Endothelial cell of umbilical vein (primary cell): ENCODE measurements at places on chromosomes 5 and 9. TPM values are rescaled to one million over a fixed set of nuclear protein-coding genes. Genes with fewer than 3 reads are reported as not detected.

SLC4A9 gene
- not detected in 2 replicates for polyA plus RNA-seq

SLC6A7 gene
- polyA plus RNA-seq: not detected in 2 replicates

TMEM252 gene
- polyA plus RNA-seq: not detected in 2 replicates

N4BP3 gene
- 11.8 and 12.5 TPM in 2 replicates for polyA plus RNA-seq

IGFBPL1 gene
- polyA plus RNA-seq: 0.16 TPM in 1 of 2 replicates, not detected in the other

IL5 gene
- not detected in 2 replicates for polyA plus RNA-seq

PCDHA10 gene
- 0.11 and 0.13 TPM in 2 replicates for polyA plus RNA-seq

LHX3 gene
- not detected in 2 replicates for polyA plus RNA-seq

FIBCD1 gene
- polyA plus RNA-seq: 0.14 and 0.29 TPM in 2 replicates

ZNF782 gene
- 0.62 and 0.97 TPM in 2 replicates for polyA plus RNA-seq

COL15A1 gene
- polyA plus RNA-seq: not detected in 2 replicates

GRCh38 chr5:89346573-89346972 is 463.6 kb upstream of the MEF2C start:
- H3K27ac ChIP-seq: no peak overlapping the region
- H3K36me3 ChIP-seq: no peaks in the 10 kb centered on the region
- no peaks in the 10 kb centered on the region for H3K4me1 ChIP-seq
- DNase-seq: no peak
- no peaks in the 10 kb centered on the region for H3K27me3 ChIP-seq

GRCh38 chr5:90434116-90434714 is 24.7 kb upstream of the CETN3 start:
- no peaks in the 10 kb centered on the region for H3K4me1 ChIP-seq
- peaks cover 9% of the 10 kb centered on the region for H3K27me3 ChIP-seq
- peak; percentile 41 for DNase-seq

DNA sequence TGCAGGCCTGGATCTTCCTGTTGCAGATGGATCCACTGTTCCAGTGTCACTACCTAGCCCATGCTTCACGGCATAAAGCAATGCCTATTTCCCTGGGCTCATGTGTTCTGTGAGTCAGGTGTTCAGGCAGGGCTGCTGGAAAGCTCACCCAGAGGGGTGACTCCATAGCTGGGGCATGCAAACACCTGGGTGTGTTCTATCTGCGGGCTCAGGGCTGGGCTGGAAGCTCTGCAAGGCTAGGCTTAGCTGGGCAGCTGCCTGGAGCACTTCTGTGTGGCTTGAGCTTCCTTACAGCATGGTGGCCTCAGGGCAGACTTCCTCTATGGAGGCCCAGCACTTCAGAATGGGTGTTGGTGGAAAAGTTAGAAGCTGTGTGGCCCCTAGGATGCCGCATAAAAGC is 139.9 kb downstream of the GADD45G start:
- H3K27me3 ChIP-seq: no peaks in the 10 kb centered on the region
- H3K27ac ChIP-seq: no peak overlapping the region
- no peak overlapping the region for H3K4me3 ChIP-seq
- no peak for DNase-seq
- no peaks in the 10 kb centered on the region for H3K4me1 ChIP-seq

DNA sequence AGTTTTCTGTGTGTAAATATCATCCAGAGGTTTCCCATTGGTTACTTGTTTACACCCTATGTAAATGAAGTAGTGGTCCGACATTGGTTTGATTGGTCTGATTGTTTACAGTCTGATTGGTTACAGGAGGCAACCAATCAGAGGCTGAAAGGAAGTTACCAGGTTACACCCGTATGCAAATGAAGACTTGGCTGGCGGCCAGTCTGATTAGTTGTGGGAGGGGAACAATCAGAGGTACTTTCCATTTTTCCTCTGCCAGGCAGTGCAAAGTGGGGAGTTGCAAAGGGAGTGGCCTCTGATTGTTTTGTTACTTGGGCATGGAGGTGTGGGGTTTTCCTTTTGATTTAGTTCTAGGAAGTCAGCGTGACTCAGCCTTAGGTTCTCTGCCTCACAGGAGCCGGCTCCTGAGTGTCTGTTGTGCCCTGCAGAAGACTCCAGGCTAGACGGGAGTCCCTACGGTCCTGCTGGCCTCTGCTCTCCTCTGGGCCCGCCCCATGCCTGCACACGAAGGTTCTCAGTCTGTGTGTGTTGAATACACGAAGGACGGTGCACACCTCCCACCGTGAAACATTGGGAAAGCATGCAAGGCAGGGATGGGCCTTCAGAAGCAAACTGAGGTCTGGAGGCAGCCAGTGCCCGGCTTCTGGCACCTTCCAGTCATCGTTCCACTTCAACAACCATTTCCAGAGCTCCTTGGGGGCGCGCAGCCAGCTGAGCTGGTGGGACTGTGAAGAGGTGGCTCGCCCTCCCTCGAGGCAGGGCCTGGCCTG is 42.9 kb downstream of the OLFM1 start:
- no peaks in the 10 kb centered on the region for H3K4me1 ChIP-seq
- H3K27ac ChIP-seq: no peak overlapping the region
- no peak overlapping the region for H3K4me3 ChIP-seq
- no peaks in the 10 kb centered on the region for H3K27me3 ChIP-seq
- H3K36me3 ChIP-seq: no peaks in the 10 kb centered on the region

DNA sequence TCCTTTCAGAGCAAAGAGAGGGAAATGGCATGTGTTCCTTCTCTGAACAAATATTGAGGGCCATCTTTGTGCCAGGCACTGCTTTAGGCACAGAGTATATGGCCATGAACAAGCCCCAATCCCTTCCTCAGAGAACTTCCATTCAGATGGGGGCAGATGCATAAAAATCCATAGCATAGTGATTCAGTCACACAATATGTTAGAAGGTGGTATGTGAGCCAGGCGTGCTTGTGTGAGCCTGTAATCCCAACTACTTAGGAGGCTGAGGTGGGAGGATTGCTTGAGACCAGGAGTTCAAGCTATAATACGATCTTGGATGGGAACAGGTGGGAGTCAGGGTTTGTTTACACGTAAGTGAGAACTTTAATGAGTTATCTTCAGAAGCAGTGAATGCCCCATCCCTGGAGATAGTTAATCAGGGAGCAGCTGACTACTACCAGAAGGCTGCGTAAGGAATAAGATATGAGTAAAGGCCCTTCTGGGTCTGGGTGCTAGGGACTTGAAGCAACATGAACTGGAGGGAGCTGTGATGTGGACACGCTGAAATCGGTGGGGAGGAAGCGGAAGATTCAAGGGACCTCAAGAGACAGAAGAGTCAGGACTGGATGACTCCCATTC is 27.1 kb downstream of the NANS start:
- peaks cover 15% of the 10 kb centered on the region for H3K4me1 ChIP-seq
- H3K36me3 ChIP-seq: peaks cover 15% of the 10 kb centered on the region

DNA sequence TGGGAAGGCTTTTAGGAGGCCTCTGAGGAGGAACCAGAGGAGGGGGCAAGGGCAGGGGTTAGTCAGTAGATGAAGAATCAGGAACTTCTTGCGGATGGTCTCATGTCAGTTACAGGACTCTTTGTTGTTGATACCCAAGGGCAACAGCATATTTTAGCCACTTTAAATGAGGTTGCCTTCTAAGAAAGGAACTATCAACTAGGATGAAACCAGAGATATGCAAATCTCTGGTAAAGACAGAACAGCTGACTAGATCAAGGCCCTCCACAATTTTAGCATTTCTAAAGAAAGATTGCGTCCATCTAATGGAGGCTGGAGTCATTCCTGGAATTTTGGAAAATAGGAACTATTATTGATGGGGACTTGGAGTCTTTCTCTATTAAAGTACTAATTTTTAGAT is 57.7 kb upstream of the KLF4 start:
- no peaks in the 10 kb centered on the region for H3K36me3 ChIP-seq
- peaks cover 16% of the 10 kb centered on the region for H3K4me1 ChIP-seq
- H3K4me3 ChIP-seq: no peak overlapping the region
- DNase-seq: no peak
- no peaks in the 10 kb centered on the region for H3K27me3 ChIP-seq

DNA sequence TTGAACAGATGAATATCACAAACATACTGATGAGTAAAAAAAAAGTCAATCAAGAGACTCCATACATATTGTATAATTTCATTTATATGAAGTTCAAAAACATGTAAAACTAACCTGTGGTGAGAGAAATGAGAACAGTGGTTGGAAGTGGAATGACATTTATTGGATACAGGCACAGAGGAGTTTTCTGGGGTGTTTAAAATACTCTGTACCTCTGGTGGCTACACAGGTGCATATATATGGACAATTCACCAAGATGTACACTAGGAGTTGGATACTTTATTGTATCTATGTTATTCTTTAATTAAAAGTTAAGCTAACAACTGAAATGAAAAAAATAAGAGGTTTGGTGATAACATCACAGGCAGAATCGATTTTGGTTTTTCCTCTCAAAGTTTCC is 14.1 kb downstream of the FOXD1 start:
- no peaks in the 10 kb centered on the region for H3K36me3 ChIP-seq
- H3K27ac ChIP-seq: no peak overlapping the region
- peaks cover 6% of the 10 kb centered on the region for H3K4me1 ChIP-seq
- peaks cover 71% of the 10 kb centered on the region for H3K27me3 ChIP-seq

DNA sequence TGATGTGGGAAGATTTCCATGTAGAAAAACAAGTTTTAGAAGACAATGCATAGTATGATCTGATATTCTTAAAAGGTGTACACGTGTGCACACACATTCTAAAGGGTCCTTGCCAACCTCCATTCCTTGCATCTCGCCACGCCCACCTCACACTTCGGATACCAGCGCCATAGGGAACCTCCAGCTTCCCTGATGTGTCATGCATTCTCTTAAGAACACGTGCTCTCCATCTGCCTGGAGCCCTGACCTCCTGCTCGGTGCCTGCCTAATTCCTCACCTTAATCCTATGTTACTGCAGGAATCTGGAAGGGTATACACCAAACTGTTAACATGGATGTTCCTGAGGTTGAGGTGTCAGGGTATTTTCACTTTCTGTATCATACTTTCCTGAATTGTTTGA is 63.1 kb downstream of the PTCD2 start:
- peaks cover 30% of the 10 kb centered on the region for H3K4me1 ChIP-seq
- no peak overlapping the region for H3K27ac ChIP-seq
- no peak for DNase-seq
- no peak overlapping the region for H3K4me3 ChIP-seq

GRCh38 chr9:389159-389558 is 174.5 kb downstream of the DOCK8 start:
- no peaks in the 10 kb centered on the region for H3K27me3 ChIP-seq
- no peaks in the 10 kb centered on the region for H3K4me1 ChIP-seq
- H3K36me3 ChIP-seq: no peaks in the 10 kb centered on the region
- H3K4me3 ChIP-seq: no peak overlapping the region
- H3K27ac ChIP-seq: no peak overlapping the region
- DNase-seq: no peak

GRCh38 chr5:91110686-91111085 is 272.4 kb downstream of the ARRDC3 start:
- H3K4me3 ChIP-seq: no peak overlapping the region
- no peaks in the 10 kb centered on the region for H3K36me3 ChIP-seq
- H3K4me1 ChIP-seq: peaks cover 8% of the 10 kb centered on the region

GRCh38 chr5:35185518-35185917 is 44.8 kb downstream of the PRLR start:
- H3K4me3 ChIP-seq: no peak overlapping the region
- H3K27me3 ChIP-seq: no peaks in the 10 kb centered on the region
- H3K4me1 ChIP-seq: no peaks in the 10 kb centered on the region
- H3K27ac ChIP-seq: no peak overlapping the region
- no peak for DNase-seq
- no peaks in the 10 kb centered on the region for H3K36me3 ChIP-seq

DNA sequence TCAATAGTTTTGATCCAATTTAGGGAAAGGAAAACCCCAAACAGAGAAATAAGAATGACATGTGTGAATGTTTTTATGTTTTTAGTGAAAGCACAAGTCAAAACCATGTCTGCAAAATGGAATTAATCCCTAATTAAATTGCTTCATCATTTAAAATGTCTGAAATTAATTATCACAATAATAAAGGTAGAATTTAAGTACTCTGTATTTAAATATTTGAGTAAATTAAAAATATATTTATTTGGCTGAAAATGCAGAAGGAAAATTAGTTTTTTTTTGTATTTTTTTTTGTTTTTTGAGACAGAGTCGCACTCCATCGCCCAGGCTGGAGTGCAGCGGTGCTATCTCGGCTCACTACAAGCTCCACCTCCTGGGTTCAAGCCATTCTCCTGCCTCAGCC is 330.5 kb upstream of the EFNA5 start:
- H3K27me3 ChIP-seq: no peaks in the 10 kb centered on the region
- no peak for DNase-seq
- no peaks in the 10 kb centered on the region for H3K36me3 ChIP-seq
- H3K4me3 ChIP-seq: no peak overlapping the region
- no peak overlapping the region for H3K27ac ChIP-seq
- H3K4me1 ChIP-seq: peaks cover 17% of the 10 kb centered on the region

DNA sequence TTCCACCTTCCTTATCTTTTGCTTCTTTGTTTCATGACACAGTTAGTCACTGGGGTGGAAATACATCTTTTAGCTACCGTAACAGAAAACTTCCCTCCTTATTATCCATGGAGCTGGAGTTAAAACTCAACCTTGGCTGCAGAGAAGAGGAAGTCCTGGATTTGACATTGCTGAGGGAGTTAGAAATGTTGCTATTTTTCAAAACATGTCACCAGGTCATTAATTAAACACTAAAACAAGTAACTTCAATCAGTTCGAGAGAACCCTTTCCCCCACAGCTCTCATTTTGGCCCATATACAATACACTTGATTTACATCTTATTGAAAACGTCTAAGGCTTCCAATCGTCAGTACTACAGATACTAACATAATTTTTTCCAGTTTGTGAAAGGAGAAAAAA is 237.9 kb upstream of the CD180 start:
- H3K36me3 ChIP-seq: no peaks in the 10 kb centered on the region
- H3K4me3 ChIP-seq: no peak overlapping the region
- H3K27me3 ChIP-seq: no peaks in the 10 kb centered on the region
- DNase-seq: peak; percentile 23

- H3K27ac ChIP-seq: no peak overlapping the region
- peak; percentile 47 for DNase-seq
- H3K27me3 ChIP-seq: no peaks in the 10 kb centered on the region
- H3K36me3 ChIP-seq: no peaks in the 10 kb centered on the region
- H3K4me3 ChIP-seq: no peak overlapping the region
Measured at GRCh38 chr5:144028058-144028457, 142.4 kb downstream of the YIPF5 start.

- no peak for DNase-seq
- no peaks in the 10 kb centered on the region for H3K36me3 ChIP-seq
- no peaks in the 10 kb centered on the region for H3K27me3 ChIP-seq
- H3K27ac ChIP-seq: no peak overlapping the region
- H3K4me1 ChIP-seq: no peaks in the 10 kb centered on the region
Measured at GRCh38 chr5:109838157-109838556, 148.4 kb downstream of the MAN2A1 start.

- H3K4me3 ChIP-seq: no peak overlapping the region
- no peaks in the 10 kb centered on the region for H3K4me1 ChIP-seq
- H3K27ac ChIP-seq: no peak overlapping the region
Measured at GRCh38 chr9:128390813-128391711, 19.9 kb downstream of the URM1 start.

- H3K27ac ChIP-seq: no peak overlapping the region
- no peaks in the 10 kb centered on the region for H3K27me3 ChIP-seq
- H3K36me3 ChIP-seq: no peaks in the 10 kb centered on the region
- DNase-seq: no peak
Measured at GRCh38 chr5:110663525-110663924, 62.9 kb downstream of the TMEM232 start.

DNA sequence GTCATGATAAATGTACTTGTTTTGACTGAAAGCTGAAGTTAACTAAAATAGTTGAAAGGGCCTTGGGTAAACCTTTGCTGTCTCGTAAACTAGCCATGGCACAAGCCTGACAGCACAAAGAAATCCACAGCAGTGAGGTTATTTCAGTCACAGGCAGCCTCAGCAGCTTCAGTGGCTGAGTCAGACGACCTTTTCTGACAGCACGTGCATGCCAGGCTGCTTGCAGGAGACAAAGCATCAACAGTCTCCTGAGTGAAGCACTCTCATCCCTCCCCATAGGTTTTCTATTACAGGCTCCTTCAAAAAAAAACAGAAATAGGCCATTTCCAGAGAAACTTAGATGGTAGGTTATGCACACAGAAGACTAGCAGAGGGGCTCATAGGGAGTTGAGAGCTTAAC is 34.6 kb downstream of the OXCT1 start:
- peaks cover 4% of the 10 kb centered on the region for H3K36me3 ChIP-seq
- peak; percentile 89 for DNase-seq
- H3K4me3 ChIP-seq: no peak overlapping the region
- peaks cover 38% of the 10 kb centered on the region for H3K4me1 ChIP-seq
